NCI-H524 treated with DMSO at 0.1 percent for 48 hours (cell line): ENCODE measurements at places on chromosomes 3 and 15.

DNA sequence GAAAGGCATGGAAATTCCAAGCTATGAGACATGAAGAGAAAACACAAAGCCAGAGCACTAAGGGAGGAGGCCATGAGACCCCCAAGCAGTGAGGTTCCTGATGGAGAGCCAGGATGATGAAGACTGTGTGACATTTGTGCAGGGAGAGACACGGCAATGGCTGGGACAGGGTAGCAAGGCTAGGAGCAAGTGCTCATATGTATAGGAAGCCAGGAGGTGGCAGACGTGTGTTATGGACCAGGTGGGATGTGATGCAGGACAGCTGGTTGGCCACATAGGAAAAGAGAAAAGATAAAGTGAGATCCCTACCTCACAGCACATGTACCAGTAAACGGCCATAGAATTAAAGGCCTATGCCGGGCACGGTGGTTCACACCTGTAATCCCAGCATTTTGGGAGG is 112.7 kb downstream of the APBA2 start:
- no peak for DNase-seq

DNA sequence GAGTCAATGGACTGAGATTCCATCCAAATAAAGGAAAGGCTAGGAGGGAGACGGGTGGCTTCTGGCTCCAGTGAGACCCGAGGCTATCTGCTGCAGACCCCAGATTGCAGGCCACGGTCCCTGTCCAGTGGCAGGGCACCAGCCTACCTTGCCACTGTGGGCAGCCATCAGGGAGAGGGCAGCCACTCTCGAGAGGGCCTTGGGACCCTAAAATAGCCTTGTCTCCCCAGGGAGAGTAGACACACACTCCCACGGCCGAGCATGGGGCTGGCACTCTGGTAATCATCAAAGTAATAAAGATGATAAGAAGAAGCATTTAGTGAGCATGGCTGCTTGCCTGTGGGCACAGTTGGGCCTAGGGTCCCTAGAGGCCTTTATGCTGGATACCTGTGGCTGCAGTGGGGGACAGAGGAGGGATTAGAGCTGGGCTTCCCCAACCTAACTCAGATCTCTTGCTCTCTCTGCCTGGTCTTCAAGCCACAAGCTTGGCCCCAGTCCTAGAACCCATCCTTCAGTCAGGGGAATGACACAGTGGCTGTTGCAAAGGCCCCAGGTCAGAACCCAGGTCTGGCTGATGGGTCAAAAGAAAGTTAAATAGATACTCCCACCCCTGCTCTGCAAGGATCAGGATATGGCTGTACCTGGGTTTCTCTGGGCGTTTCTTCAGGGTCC is 9.2 kb upstream of the VIPR1 start:
- no peak for DNase-seq

- no peak for DNase-seq
Measured at GRCh38 chr15:46764851-46765250, 952.5 kb upstream of the SEMA6D start.

- DNase-seq: no peak
Measured at GRCh38 chr15:69232144-69232543, 66.6 kb upstream of the PAQR5 start.

DNA sequence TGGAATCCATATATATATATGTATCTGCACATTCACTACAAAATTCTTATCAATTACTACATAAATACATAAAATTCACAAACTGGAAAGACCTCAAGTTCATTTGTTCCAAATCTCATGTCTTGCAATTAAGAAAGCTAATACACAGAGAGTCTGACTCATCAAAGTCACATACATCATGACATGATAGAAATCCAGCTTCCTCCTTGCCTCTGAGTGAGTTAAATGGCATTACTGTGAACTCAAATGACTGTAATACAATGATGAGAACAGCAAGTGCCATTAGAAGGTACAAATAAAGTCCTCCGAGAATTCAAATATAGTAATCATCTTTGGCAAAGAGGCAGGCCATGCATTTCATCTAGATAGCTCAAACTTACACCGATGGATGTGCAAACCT is 55.1 kb upstream of the AGTR1 start:
- no peak for DNase-seq

DNA sequence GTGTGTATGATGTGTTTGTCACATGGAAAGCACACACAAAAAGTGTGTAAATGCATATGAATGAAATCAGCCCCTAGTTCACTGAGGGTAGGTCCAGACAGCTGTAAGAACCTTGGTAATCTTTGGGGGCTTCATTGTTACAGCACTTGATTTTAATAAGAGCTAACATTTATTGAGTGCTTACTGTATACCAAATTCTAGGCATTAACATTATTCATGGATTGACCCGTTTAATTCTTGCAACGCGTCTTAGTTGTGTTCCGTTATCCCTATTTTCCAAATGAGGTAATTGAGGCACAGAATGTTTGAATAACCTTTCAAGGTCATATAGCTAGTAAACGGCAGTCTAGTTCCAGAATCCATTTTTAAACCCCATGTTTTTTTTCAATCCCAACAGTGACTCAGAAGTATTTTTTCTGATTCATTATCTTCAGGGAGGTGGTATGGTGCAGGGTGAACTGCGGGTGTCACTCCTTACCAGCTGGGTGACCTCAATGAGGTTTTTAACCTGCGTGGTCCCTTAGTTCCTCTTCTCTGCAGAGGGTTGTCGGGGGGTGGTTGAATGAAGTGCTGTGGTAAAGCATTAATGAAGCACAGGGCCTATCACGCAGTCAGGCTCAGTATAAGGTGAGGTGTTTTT is 14.2 kb downstream of the RAB8B start:
- DNase-seq: no peak

GRCh38 chr3:108093616-108094015 is 2.8 kb upstream of the CD47 start:
- no peak for DNase-seq

DNA sequence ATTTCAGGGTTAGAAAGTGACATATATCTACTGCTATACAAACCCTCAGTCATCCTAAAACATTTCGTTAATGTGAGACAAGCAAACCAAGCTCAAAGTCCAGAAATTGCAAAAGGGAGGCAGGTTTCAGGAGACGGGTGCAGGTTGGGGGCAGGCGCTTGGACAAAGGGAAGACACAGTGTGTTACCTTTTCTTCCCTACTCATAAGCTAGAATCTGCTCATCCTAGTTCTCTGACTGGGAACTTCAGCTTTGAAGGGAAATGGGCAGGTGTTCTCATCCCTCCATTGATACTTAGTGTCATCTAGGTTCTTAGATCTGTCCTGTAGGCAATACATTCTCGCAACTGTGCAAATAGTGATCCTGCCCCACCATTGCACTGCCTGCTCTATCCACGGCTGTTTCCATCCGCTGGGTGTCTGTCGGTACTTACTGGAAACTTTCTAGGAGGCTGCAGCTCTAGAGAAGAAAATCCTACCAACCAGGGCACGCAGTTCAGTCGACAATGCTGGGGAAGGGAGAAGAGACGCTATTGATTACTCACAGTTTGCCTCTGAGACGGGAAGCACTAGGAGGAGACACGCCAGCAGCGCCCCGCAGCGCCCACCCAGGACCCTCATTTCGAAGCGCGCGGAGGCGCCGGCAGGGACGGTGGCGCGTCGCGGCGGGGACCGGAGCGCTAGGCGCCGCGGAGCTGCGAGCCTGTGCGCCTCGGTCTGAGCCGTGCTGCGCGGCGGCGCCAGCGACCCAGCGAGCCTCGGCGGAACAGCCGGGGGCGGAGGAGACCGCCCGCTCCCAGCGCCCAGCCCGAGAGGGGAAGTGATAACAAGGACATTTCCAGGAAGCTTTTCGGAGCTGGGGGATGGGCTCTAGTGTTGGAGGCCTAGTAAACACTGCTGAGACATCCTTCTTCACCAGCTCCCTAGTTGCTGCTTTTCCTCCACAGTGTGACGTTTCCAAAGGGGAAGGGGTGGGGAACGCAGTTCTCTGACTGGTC is at the start of gene PROS1:
PROS1 (minus strand) TSS at position 766 of the 996 bp plus-strand sequence; CDS start at position 619, 147 bp downstream.
- peak; percentile 67 for DNase-seq

GRCh38 chr15:41429003-41429890 is 12.4 kb downstream of the RTF1 start:
- no peak for DNase-seq

GRCh38 chr3:25863011-25863415 is 73.1 kb downstream of the OXSM start:
- DNase-seq: no peak

- no peak for DNase-seq
Measured at GRCh38 chr15:74529921-74530320, 11.1 kb upstream of the ARID3B start.

GRCh38 chr3:158762701-158763100 is 30.4 kb upstream of the RARRES1 start:
- DNase-seq: no peak

DNA sequence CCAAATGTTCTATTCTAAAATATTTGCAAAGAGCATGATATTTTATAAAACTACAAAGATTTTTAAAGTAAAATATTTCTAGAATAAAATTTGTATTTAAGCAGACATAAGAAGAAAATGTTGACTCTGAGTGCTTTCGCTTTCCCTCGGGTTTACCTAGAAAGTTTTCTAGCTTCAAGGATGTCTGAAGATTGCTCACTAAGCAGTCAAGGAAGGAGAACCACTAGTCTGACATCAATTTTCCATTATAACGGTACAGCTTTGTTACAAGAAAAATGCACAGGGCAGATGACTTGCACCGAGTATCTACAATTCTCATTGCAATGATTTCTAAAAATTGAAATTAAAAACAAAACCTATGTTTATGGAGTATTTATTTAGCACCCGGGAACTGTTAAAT is 14.2 kb downstream of the GPR15 start:
- no peak for DNase-seq

DNA sequence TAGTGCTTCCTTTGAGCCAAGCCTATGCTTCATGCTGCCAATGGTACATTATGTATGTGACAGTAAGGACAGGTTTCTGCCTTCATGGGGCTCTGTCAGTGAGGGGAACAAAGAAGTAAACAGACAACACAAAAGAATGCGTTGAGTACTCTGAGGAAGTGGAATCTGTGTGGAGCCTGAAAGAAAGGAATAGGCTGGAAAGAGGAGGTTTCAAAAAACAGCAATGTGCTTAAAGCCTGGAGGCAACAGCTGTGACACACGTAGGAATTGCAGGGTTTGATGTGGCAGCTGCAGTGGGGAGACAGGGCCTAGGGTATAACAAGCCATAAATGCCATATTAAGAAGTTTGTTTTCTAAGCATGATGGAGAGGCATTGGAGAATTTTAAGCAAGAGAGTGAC is 316.7 kb downstream of the CLSTN2 start:
- no peak for DNase-seq

GRCh38 chr3:134955874-134956273 is 160.8 kb downstream of the EPHB1 start:
- no peak for DNase-seq

DNA sequence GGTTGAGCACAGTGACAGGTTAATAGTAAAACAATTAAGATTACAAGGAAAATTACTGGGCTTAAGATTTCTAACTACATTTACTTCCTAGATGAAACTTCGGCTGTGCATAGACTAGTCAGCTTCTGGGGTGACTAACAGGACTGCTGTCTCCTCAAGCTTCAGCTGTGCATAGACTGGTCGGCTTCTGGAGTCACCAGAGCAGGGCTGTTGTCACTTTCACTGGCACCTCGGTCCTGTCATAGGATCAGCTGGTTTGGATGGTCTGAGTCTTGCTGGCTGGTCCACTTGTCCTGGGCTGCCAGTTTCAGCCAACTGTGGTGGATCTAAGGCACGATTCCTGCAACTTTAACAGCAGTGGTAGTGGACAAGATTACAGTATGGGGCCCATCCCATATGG is 23.9 kb upstream of the ACAD9 start:
- DNase-seq: no peak

DNA sequence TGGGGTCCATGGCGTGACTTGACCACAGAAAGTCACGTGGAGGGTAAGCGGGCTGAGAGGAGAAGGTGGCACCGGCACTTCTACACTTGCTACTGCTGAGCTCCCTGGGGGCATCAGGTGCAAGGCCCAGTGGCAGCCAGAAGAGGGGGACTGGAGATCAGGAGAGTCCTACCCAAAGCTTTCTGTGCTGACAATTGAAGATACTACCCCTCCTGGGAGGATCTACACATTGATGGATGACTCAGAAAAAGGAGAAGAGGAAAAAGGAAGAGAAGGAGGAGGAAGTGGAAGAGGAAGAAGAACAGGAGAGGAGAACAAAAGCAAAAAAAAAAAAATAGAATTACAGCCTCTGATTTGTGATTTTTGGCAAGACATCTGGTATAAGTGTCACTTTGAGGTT is 41.2 kb downstream of the MYO5C start:
- DNase-seq: no peak

DNA sequence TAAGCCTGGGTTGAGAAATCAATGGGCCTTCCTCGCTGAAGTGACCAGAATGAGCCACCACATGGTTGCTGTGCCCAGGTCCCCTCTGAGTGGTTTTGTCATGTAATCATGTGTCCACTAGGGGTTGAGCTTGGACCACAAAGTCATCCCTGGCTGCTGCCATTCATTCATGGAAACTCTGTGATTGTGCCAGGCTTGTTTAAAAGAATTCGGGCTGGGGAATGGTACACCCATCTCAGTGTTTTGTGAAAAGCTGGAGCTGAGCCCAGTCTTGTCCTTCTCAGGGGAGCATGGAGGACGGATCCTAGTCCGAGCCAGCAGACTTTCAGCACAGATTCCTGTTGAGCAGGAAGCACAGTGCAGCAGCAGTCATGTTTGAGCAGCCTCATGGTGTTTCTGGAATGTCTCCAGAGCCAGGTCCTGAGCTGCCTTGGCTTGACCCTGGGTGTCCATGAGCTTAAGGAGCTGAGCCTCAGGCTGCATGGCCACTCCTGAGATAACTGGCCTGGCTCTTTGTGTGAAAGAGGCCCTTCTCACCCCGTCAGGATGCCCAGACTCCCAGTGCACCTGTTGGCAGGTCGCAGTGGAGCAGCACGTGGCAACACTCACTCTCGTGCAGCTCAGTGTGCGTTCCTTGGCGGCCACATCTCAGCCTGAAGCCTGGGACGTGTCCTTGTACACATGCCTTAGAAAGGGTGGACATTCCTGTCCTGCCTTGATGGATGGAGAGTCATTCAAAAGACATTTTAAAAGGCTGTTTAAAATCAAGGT is 260.3 kb upstream of the TPM1 start:
- DNase-seq: peak; percentile 16

- no peak for DNase-seq
Measured at GRCh38 chr15:47768735-47769134, 51.4 kb downstream of the SEMA6D start.

DNA sequence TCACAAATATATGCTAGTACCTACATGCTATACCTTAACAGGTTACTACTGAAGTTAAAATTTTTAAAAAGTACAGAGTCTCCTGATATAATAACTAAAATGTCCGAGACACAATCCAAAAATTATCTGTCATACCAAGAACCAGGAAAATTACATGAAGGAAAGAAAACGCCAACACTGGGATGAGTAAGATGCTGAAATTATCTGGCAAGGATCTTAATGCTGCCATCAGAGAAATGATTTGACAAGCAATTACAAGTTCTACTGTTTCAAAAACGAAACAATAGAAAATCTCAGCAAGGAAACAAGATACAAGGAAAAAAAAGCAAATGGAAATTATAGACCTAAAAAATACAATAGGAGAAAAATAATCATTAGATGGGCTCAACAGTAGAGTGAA is 92.5 kb downstream of the UBE3A start:
- DNase-seq: no peak

- DNase-seq: no peak
Measured at GRCh38 chr3:111571907-111572460, 23.2 kb downstream of the ZBED2 start.

- DNase-seq: no peak
Measured at GRCh38 chr15:93987068-93987467, 244.3 kb upstream of the MCTP2 start.
